ENCODE measurements at places on chromosomes 6 and 20.
A peak's percentile ranks its signal among the peaks of the same experiment; 100 is the strongest.

GRCh38 chr6:55395871-55396270 lies 68.6 kb downstream of the GFRAL start:
- DNase-seq = no peak

GRCh38 chr6:156914181-156914580 lies 137.0 kb downstream of the ARID1B start:
- DNase-seq = no peak

GRCh38 chr20:33947709-33948295 lies 45.9 kb upstream of the RALY start:
- peak; percentile 33 for DNase-seq

DNA sequence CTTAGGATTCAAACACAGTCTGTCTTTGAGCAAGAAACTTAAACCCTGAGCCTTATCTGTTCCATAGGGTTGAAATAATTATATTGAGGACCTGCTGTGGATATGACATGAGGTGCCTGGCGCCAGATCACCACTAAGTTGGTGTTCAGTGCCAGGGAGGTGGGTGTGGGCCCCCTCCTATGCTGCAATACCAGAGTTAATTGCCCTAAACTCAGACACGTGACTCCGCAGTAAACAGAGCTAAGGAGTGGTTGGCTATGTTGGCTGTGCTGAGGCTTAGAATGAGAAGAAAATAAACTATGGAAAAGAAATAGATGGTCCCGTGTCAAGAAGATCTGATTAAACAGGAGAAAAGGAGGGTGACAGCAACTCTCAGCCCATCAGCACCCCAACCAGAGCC lies 419.4 kb upstream of the JARID2 start:
- no peak for DNase-seq

DNA sequence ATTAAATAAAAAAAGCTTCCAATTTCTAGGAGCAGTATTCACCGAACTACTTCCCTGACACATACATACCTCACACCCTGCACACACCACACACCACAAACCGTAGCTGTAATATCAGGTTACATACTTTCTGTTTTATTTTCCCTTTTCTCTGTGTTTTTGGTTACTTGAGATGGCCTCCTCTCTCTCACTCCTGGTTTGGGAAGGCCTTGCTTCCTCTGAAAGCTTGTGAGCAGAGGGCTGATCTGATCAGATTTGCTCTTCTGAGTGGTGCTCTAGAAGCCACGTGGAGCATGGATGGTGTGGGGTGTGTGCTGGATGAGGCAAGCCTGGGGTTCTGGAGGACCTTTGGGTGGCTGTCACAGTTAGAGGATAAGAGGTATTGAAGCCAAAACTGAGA lies 20.9 kb downstream of the UTRN start:
- DNase-seq = peak; percentile 18

GRCh38 chr6:21414065-21414464 lies 179.5 kb upstream of the SOX4 start:
- no peak for DNase-seq

- no peak for DNase-seq
These were observed 594.9 kb downstream of the PHF3 start for GRCh38 chr6:64230530-64230929.

DNA sequence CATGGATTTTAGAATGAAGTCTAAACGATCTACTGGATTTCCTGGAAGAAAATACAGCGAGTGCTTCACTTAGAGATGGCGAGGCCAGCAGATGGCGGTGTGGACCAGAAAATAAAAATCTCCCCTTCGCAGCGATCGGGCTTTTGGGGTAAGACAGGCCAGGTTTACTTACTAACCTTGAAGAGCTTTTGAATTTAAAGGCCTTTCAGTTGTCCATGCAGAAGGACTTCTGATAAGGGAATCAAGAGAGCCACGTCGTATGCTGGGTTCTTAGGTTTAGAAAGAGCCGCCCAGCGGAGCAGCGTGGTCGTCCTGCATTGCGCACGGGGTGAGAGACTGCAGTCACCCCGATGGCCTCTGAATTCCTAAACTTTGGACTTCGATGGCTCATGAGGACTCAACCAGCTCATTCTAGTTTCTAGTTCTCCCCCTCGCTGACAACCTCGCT lies 125.2 kb upstream of the RALGAPA2 start:
- peak; percentile 4 for DNase-seq

DNA sequence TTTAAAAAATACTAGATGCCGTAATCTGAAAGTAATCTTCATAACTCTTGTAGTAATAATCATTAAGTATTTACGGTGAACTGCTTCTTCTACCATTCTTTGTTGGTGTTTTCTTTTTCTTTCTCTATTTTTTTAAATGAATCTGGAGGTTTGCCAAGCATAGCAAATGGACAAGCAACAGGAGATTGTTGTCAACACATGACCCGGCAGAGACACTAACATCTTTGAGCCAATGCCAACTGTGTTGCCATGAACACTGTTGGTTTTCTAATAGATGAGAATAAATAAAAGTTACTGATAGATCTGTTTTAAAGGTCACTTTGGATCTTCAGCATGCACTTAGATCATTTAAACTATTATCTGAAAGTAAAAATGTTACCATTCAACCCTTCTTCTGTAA lies 523.6 kb upstream of the EYS start:
- no peak for DNase-seq

- no peak for DNase-seq
These were observed 20.5 kb downstream of the SIRPA start for GRCh38 chr20:1915725-1916124.

- DNase-seq = no peak
These were observed 268.4 kb upstream of the IRAK1BP1 start for GRCh38 chr6:78598966-78599365.

DNA sequence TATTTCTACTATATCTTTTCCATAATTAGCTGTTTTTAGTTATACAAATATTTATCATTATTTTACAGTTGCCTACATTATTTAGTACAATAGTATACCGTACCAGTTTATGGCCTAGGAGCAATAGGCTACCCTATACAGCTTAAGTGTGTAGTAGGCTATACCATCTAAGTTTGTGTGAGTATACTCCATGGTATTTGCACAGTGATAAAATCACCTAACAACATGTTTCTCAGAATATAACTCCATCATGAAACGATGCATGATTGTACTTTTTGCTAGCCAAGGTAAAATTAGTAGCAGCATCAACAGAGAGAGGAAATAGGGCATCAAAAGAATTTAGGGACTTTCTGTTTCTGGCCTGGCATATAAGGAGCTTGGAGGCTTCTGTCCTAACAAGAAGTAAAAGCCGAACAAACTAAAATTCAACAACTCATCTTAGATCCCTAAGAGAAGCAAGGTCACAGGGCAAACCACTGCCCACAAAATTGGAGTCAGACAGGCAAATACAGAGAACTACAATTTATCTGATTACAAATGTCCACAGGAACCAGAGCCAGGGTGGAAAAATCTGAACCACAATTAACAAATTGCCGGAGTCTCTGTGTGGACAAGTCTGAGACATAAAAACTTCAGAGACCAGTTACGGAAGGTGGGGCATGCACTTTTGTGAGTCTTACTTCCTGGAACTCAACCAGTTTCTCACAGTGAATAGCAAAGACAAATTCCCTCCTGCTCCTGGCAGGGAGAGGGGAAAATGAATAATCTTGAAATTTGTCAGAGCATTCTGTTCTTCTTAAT lies 671.4 kb downstream of the RFPL4B start:
- DNase-seq = no peak

DNA sequence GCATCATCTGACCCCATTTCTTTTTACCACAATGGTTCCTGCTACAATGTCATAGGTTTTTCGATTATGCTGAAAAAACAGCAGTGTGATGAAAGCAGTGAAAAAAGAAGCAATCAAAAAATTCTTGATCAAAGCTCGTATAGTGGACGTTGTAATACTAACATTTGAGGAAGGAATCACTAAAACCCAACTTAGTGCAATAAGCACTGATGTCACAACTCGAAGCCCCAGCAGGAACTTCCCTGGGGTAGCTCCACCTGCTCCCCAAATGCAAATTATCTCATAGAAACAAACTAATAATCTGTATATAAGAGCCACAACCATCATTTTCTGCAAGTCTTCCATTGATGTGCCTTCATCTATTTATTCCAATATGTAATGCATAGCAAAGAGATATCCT lies 285.6 kb upstream of the SGK1 start:
- DNase-seq = no peak

GRCh38 chr6:30007132-30007764 lies 53.8 kb upstream of the POLR1H start:
- peak; percentile 20 for DNase-seq

All from CD4-positive, alpha-beta memory T cell (primary cell).